ENCODE measurements at places on chromosomes 1 and 21.

- DNase-seq, result no peak
These were observed 1.3 kb downstream of the FYB2 start for GRCh38 chr1:56817716-56818463.

DNA sequence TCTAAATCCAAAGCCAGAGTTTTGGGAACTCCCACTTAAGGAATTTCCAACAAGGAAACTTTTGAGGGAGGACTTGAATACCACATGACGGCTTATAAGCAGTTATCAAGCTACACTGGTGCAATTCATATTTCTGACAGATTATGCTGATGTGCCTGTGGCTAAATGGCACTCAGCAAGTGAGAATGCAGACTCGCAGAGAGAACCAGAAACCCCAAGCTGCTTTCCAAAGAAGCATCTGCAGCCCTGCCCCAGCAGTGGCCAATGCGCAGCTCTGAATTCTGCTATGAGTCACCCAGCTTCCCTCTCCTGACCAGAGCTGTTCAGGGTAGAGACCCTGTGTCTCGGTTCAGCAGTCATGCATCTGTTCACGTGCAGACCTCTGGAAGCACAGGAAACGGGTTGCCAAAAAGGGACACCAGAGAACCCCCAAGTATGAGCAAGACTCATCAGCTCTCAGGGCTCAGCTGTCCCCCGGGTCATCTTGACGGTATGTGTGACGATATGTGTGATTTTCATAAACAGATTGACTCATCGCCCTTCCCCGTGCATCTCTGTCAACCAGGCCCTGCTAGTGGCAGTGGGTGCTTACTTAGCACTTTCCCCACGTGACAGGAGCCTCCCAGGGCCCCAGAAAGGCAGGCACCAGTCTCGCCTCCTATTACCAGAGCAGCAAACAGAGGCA lies 76.3 kb downstream of the ITPKB start:
- peak; percentile 79 for DNase-seq

DNA sequence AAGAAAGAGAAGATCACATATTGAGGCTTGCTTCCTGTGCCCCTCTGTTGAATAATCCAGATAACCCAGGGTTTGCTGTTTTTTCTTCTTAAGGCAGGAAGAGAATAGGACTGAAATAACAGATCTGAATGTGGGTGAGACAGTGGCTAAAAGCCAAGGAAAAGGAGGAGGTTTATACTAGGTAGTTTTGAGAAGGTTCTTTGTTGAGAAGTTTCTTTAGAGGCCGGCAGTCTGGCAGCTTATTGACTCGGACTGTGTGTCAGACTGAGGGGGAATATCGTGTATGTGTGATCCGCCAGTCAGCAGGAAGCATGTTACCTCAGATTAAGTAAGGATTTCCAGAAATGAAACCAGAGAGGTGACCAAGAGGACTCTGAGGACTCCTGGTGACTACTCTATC lies 119.8 kb downstream of the PLA2G4A start:
- no peak for DNase-seq

GRCh38 chr1:1175221-1176062 lies 1.8 kb downstream of the TTLL10 start:
- no peak for DNase-seq

DNA sequence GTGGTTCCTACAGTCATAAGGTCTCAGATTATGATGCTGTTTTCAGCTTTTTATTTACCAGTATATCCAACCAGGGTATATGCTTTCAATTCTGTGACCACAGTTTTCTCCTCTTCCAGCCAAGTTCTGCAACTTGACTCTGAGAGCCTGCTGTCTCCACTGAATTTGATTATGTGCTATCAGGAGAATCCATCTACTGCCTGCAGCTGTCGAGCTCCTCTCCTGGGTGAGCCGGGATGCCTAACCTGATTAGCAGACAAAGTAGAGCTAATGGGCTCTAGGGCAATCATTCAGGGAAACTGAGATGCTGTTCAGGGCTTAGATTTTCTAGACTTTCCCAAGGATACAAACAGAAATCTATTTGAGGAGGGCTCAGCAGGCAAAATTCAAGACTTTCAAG lies 271.5 kb upstream of the BEND5 start:
- DNase-seq, result no peak

GRCh38 chr1:58094221-58094620 lies 452.3 kb downstream of the OMA1 start:
- DNase-seq, result no peak

DNA sequence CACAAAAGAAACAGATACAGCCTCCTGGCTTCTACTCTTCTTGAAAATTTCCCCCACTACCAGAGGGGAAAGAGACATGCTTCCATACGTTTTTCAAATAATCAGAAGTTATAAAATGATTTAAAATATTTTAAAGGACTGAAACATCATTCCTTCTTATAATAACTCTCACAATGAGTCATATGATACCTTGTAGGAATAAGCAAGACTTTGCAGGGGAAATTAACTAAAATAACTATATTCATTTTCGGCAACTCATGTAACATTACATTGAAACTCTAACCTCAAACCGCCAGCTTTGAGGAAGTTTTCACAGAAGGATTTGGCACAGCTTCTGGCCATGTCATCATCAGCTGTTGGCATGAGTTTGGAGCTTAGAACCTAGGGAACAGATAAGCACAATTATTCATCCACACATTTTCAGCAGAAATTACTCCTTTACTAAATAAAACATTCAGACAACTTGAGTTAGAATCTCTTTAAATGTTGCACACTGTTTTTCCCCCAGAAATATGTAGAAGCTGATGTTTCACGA lies 85.9 kb downstream of the USP24 start:
- no peak for DNase-seq

GRCh38 chr1:55277377-55278130 lies 62.4 kb upstream of the USP24 start:
- peak; percentile 80 for DNase-seq

DNA sequence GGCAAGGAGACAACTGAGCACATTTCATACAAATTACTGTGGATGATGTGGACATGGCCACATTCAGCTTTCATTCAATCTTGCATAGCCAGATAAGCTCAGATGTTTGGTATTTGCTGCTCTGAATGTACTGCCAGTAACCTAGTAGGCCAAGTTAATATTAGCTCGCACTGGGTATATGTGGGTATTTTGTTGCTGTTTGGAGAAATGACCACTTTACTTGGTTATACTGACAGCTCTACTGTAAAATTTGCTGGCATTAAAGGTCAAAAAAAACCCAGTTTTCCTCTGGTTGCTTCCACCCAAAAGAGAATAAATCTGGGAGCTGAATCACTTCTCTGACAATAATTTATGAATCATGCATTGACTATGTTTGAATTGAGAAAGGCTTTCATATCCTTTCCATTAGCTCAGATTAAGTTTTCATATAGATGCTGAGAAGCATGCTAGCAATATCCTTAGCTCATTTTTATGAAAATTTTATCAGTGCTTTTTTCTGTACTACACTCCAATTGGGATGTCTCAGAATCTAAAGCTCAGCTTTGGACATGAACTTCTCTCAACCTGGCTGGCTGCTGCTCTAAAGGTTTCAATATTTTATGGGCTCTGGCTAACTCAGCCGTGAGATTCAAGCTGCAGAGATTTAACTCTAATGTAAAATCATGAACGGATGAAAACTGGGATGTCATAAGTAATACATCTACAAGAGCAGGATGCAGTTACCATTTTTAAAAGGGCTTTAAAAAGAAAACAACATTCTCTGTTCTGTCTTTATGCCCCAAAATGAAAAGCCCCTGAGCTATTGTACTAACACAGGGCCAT lies 330.0 kb downstream of the BARHL2 start:
- no peak for DNase-seq

DNA sequence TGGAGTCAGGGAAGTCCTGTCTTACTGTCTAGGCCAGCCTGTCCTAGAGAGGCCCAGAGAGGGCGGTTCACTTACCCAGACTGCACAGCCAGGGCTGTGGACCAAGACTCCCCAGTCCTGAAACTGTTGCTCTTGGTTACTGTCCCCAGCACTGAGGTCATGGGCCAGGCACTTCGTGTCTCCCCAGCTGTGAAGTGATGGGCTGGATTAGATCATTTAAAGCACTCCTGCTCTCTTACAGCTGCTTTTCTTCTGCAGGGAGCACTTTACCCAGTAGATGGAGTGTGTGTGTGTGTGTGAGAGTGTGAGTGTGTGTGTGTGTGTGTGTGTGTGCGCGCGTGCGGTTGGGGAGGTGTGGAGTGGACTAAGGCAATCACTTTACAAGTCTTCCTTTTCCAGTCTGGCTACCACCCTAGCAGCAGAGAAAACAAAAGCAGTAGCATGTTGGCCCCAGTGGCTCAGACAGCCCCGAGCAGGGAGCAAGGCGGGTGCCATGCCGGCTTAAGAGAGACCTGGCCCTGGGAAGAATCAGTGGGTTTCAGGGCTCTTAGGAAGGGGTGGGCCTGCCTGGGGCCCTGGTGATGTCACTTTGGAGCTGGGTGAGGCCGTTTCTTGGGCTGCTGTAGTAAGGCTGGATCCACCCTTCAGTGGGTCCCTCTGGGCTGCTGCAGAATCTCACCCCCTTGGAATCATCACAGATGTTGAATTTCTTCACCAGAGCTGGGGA lies 2.4 kb downstream of the SPSB1 start:
- DNase-seq, result peak; percentile 78

DNA sequence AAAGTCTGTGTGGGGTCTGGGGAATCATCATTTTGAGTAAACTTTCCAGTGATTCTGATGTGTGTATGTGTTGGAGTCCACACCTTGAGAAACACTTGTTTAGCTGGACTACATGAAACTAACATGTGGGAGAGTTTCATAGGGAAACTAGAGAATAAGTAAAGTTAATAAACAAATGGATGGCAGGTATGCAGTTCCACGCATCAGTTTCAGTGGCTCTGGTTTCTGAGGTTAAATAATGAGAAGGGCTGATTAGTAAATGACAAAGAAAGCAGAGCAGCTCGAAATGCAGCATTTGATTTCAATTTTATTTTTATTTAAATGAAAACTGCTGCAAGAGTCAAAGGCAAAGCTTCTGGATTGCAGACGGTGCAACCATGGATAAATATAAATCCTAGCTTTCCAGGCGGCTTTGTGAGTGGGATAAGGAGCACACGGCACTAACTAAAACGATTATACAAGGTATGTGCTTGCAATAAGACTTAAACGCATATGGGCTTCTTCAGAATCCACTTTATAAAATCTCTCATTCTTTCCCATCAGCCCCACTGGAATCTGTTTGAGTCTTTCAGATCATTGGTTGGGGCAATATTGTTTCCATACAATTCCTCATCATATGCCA lies 310.7 kb downstream of the PLPP3 start:
- DNase-seq, result no peak

DNA sequence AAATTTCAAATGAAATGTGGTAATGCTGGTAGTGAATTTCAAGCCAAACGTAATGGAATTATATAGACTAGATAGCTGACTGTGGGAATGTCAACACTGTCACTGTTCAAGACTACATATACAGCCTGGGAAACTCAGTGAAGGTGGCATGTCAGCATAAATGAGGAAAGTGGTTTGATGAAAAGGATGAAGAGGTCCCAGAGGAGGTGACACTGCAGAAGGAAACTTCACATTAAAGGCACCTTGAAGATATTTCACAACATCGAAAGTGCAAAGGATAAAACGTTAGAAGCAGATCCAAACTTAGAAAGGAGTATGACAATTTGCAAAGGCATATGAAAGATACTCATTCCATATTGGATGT lies 25.7 kb downstream of the MAPKAPK2 start:
- no peak for DNase-seq

DNA sequence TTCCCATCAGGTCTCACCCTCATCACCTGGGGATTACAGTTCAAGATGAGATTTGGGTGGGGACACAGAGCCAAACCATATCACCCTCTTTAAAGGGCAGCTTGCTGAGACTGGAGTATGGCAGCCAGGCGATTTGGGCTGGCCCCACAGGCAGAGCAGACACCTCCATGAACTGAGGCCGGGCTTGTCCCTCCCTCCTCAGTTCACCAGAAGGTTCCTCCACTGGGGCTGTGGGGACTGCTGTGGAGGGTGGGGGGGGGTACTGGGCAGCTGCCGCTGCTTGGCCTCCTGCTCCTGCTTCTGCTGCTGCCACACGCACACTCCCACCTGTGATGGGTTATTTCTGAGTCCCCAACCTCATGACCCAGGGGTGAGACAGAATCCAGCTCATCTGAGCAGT lies 53.9 kb upstream of the PDE9A start:
- DNase-seq, result no peak

- no peak for DNase-seq
These were observed 39.0 kb upstream of the CD5L start for GRCh38 chr1:157880621-157881020.

DNA sequence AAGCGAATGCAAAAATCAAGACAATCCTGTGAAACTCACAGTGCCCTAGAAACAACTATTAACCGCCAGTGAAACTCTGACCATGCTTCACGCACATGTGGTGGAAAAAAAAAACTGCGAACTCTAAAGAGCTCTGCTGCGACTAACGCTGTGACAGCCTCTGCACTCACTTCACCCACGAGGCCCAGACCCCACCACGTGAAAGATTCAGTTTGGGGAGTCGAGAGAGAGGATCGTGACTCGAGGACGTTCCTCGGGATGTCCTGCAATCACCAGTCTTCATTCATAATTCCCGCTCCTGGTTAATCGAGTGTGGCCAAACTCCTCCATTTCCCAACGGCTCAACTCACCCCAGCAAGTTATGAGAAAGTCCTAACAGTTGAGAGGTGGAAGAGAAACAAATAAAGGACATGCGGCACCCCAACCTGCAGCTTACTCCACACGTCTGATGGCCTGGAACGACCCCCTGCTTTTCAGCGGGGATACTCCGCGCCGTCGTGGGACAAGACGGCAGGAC lies 1.1 kb downstream of the SERBP1 start:
- DNase-seq, result peak; percentile 45

GRCh38 chr1:205783904-205784303 lies 8.6 kb upstream of the RAB29 start:
- no peak for DNase-seq

DNA sequence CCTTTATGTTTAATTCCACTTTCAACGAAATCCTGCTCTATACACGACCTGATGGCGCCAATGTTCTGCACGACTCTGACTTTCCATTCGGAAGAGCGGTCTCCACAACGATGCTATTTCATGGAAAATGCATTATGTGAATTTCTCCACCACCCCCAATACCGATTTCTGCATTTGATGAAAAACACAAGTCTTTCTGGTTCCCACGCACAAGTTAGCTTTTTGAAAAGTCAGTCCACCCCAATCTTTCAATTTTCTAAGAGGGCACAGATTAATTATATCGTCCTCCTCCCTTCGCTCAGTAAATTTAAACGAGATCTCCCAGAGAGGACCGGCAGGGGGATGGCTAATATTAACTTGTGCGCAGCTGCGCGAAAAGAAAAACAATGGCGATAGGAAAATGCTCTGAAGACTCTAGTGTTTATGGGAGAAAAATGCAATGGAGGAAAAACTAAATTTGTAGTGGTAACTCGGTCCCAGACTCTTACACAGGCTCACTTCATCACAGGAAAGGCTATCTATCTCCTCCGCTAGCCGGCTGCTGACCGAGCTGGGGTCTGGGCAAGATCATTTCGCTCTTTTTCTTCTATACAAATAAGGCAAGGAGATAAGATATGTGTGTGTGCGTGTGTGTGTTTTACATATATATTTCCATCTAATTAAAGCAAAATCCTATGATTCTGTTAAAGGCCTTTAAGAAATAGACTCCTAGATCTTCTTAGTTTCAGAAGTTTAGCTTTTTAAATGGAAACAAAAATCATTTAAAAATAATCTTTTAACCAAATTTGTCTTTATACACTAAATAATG lies 1.2 kb upstream of the LHX8 start:
- DNase-seq, result peak; percentile 27

Measured in right hindlimb (tissue), 1 donor.